Stimulated activated CD8-positive, alpha-beta memory T cell treated with anti-CD3 and anti-CD28 coated beads, Interleukin-2, amount 100 ng/mL, for 1 hour (primary cell): ENCODE measurements at places on chromosomes 2 and 18.

- DNase-seq = no peak
These were observed 175.7 kb downstream of the ASB1 start for GRCh38 chr2:238602223-238602960.

DNA sequence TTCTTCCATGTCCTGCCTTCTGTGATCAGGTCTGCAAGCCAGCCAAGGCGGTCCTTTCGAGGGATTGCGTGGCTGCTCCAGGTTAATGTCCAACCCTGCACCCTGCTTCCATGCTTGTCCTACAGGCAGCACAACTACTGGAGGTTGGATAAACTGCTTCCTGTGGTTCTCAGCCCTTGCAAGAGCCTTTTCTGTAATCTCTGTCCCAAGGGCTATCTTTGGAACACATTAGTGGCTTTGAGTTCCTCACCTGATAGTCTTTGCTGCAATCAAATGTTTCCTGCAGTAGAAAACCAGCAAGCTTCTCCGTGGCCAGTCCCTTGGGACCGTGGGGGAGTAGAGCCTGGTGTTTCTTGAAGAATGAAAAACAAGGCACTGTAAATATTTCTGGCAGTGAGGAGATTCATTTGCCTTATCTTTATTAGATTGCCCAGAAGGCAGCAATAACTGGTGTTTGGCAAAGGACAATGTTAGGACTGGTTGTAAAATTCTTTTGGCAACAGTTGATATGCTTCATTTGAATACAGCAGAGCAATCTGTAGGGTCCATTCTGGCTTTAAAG lies 214.4 kb downstream of the FHOD3 start:
- DNase-seq = no peak

GRCh38 chr2:112488201-112488600 lies 6.2 kb downstream of the TTL start:
- DNase-seq = no peak

DNA sequence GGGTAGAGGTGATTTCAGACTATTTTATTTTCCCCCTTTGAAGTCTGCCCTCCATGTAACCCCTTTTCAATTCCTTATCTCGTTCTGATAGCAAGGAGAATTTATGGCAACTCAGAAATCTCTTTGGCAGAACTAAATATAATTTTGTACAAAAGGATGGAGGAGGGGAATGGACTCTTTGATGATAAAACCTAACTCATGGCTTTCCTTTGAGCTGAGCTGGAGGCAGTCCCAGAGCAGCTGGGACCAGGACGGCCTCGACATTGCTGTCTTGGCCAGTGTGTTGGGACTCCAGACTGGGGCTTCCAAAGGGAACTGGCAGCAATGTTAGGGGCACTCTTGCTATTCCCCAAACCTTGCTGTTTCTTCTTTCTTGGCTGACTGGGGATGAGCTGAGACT lies 47.7 kb downstream of the PAX8 start:
- DNase-seq = no peak

GRCh38 chr2:54546923-54547720 lies 91.0 kb downstream of the SPTBN1 start:
- no peak for DNase-seq

DNA sequence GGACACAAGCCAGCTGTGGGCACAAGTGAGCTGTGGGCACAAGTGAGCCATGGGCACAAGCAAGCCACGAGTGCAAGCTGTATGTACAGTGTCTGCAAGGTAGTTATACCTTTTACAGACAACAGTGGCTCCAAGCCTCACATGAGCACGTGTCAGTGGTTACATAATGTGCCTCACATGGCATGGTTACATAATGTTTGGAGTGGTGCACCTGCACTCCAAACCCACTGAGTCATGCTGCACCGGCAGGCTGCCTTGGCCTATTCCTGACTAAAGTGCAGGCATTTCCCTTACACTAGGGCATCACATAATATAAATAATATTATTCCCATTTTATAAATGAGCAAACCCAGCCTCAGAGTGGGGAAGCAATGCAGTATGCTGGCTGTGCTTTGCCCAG lies 62.6 kb downstream of the MARCO start:
- DNase-seq = no peak

- no peak for DNase-seq
These were observed 235.6 kb downstream of the SCG2 start for GRCh38 chr2:223366566-223366965.

GRCh38 chr2:218781691-218782527 lies at the start of gene CYP27A1:
TSS of gene CYP27A1 (plus strand) at chr2:218782147. CDS start at chr2:218782183, 36 bp downstream.
- DNase-seq = no peak

DNA sequence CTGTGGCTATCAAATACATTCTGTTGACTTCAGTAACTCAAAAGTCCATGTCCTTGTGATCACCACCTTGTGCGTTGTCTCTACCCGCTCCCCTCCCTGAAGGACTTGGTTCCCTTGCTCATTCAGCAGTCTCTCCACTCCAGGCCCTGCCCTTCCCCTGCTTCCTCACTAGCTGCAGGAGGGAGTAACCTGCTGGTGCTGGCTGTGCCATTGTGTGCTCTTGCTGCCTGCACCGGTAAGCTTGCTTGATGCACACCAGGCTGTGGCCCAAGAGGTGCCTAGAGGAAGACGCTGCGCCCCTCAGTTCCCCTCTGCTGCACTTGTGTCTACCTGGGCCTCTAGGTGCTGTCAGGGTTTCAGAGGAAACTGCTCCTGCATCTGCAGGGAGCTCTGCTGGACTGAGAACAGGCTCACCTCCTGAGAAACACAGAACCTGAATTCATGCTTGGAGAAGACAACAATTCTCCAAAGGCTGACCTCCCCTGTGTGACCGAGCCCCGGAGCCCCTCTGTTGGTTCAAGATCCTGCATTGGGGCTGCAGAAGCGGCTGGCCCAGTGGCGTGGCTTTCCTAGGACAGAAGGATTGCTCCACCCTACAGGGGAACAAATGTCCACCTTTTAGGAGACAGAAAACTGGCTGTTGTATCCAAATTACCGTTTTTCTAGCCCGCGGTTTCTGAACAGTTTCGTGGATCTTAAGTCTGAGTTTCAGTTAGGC lies 33.6 kb downstream of the PTPRM start:
- DNase-seq = no peak
